ENCODE measurements at places on chromosomes 7 and 10.

GRCh38 chr10:29021591-29021990, 267.3 kb upstream of the LYZL1 start:
- no peak for DNase-seq

- DNase-seq: no peak
Observed at GRCh38 chr10:66782776-66783175, 143.1 kb upstream of the LRRTM3 start.

DNA sequence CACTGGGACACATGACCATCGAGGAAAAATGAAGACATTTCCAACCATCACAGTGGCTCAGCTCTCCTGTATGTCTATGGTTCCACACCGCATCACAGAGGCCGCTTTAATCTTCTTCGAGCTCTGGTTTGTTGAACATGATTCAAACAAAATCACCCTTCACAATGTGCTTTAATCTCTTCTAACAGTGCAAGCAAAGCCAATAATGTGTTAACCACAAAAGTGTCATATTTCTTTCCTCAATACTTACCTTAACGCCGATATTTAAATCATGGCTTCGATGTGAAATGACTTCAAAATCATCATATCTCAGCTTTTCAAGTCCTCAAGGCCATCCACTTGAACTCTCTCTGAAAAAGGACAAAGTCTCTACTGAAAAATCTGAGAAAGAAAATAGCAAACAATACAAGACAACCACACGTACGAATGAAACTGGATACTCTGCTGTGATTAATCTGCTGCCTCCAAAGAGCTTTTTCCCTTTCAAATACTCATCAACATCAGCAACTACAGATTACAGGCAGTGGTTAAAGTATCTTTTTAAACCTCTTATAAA, 23.0 kb upstream of the SVIL start:
- DNase-seq: no peak

- no peak for DNase-seq
Observed at GRCh38 chr7:138919911-138920310, 61.3 kb downstream of the KIAA1549 start.

DNA sequence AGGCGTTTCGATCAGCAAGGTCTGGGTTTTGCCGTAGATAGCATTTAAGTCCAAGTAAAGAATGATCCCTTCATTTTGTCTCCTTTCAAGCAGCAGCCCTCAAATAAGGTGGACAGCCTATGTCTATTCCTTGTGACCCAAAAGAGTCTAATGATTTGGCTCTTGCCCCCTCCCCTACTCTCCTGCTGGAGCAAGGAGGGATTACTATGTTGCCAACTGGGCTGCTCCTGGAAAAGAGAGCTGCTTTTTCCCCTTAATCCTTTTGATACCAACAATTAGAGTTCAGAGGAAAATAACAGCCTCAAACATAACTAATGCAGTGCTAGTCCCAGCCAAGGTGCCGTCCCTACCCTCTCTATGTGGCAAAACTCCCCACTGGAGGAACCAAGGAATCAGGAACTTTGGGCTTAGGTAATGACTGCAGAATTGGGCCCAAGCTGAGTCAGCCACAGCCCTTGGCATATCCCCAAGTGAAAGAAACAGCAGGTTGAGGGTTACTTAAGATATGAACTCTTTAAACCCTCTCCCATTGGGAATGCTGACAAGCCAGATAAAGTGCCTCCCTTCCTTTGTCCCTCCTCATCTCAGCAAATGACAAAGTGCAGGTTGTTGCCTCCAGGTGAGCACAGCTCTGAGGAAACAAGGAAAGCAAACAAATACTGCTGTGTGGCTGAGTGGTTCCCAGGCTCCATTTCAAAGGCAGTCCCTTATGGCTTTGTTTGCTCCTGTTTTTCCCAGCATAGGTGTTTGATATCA, 643.7 kb downstream of the INHBA start:
- DNase-seq: peak; percentile 72

DNA sequence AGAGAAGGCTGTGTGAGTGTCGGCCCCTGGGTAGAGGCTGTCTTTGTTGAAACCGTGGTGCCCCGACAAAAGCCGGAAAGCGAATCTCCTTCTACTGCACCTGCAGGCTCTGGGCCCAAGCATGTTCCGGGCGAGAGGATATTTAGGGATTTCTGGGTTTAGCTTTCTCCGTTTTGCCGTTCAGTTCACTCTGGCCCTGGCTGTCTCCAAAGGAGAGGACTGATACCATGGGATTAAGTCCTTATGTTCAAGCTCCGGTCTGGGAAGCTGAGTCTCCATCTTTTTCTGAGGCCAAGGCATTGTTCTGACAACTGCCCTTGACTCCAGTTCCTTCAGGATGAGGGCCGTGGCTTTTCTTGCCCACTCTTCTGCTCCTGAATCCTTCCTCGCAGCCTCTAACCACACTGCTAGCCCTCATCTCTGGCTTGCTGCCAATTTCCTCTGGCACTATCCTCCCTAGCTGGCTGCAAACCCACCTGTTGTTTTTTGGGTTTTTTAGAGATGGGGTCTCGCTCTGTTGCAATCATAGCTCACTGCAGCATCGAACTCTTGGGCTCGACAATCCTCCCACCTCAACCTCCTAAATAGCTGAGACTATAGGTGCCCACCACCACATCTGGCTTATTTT, 206.8 kb downstream of the SKIDA1 start:
- peak; percentile 52 for DNase-seq

DNA sequence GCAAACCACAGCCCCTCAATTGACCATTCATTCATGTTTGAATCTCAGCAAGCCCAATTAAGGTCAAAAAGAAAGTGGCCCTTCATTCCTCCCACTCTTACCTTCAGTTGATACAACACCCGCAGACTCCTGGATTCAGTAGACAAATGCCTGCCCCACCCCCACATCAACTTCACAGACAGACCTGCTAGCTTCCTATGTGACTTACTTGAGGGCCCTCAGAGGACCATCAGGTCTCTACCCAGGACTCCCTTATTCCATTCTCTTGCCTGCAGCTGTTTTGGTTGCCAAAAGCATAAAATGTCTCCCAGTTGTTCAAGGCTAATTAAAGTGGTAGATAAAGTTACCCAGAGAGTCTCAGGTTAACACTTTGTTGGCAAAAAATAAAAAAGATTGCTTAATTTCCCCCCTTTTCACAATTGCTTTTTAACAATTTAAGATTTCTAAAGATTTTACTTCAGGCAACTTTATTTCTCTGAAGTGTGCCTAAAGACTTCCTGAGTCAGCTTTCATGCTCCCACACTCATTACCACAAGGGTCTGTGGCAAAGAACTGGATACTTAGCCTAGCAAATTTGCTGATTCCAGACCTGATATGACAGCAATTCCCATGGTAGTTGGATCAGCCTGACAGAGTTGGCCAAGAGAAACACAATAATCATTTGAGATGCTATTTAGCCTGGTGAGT, 3.3 kb upstream of the MTERF1 start:
- DNase-seq: no peak

- no peak for DNase-seq
Observed at GRCh38 chr10:98363220-98363619, 51.8 kb downstream of the PYROXD2 start.

GRCh38 chr10:103395754-103396066, 565 bp downstream of the ATP5MK start:
- peak; percentile 5 for DNase-seq

- DNase-seq: no peak
Observed at GRCh38 chr7:29424295-29424983, 139.2 kb upstream of the PRR15 start.

GRCh38 chr7:95776561-95777185, 4.3 kb downstream of the DYNC1I1 start:
- no peak for DNase-seq

GRCh38 chr7:124208173-124208572, 175.3 kb upstream of the TMEM229A start:
- no peak for DNase-seq

DNA sequence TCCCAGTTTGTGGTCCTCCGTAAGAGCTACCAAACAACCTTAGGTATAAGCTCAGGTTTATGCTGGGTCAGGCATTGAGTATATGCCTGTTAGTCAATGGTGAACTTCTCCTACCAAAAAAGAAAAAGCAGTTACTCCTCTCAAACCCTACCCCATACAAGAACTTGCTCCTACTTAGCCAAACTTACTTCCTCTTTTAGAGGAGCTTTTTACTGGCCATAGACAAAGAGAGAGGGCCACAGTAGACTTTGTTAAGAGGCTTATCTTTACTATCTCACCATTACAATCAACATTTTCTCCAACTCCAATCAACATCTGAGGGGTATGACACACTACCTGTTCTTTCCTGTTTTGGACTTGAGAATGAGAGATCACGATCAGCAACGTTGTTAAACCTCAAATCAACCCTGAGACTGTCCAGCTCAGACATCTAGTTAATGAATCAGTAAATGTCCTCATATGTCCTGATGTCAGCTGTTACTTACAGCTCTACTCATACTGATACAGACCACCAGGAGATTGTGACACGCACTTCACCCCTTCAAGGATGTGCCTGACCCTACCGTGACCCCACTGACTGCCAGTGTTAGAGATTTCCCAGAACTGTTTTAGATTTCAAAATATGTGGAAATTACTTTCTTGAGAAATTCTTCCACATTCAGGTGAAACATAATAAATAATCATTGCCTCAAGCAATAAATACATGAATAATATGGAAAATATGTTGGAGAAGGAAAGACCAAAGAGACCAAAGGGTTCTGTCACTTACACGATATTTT, 18.4 kb upstream of the CCDC71L start:
- DNase-seq: peak; percentile 74

- peak; percentile 46 for DNase-seq
Observed at GRCh38 chr10:90857635-90858460, at the start of gene HTR7. HTR7 (minus strand) TSS chr10:90858039; CDS start chr10:90857671, 368 bp downstream.

DNA sequence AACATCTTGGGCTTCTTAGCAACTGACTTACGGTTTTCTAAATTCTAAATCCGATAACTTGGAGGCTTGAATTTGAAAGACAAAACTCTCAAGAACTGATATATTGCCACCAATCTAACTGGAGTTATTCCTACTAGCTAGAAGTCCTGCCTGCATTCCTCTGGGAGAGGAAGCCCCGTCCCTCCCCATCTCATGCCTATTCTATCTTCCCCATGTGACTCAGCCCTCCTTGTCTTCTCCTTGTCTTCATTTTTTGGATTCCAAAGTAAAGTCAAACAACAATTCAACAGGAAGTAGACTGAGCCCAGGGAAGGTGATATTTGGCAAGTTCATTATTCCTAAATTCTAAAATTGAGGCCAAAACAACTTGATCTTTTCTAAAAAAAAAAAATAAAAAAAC, 587.7 kb downstream of the KCNMA1 start:
- DNase-seq: no peak

DNA sequence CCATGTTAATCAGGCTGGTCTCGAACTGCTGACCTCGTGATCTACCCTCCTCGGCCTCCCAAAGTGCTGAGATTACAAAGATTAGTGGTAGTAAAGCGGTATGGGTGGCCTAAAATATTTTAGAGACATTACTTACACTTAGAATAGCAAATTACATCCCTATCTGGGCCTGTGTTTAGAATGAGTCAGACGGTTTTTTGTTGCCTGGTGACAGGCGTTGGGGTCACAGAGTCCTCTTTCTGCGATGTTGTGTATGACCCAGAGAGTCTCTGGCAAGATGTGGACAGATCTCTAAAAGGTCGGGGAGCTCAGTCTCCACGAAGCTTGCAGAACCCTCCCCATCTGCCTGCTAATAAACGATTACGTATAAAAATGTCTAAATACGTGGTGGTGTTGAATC, 39.6 kb upstream of the PRKCQ start:
- no peak for DNase-seq

DNA sequence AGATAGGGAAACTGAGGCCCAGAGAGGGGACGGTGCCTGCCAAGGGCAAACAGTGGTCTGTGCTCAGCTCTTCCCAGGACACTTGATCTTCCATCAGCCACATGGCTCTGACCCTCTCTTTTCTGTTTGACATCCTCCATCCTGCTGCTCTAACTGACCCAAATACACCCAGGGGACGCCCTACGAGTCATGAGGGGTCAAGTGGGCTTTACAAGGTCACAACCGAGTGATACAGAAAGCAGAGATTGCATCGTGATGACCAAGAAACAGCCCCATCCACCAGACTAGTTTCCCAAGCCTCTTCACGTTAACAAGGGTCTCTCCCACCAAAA, 131.2 kb upstream of the UNC5B start:
- DNase-seq: no peak

DNA sequence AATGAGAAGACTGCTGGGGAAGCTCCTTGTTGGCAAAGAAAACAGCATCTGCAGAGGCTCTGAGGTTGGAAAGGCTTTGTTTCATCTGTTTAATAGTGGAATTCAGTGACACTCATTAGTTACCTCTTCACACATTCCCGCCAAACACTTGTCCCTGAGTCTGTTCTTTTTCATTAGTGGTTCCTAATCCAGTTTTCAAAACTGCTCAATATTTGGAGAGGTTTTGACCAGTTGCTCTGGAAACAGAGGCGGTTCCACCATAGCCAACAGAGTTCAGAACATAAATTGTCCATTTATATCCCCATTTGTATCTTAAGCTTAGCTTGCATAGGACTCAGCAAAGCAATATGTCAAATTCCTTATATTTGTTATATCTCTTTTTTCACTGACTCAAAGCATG, 754.6 kb downstream of the AUTS2 start:
- no peak for DNase-seq

GRCh38 chr10:118153287-118153686, 106.5 kb upstream of the RAB11FIP2 start:
- no peak for DNase-seq

DNA sequence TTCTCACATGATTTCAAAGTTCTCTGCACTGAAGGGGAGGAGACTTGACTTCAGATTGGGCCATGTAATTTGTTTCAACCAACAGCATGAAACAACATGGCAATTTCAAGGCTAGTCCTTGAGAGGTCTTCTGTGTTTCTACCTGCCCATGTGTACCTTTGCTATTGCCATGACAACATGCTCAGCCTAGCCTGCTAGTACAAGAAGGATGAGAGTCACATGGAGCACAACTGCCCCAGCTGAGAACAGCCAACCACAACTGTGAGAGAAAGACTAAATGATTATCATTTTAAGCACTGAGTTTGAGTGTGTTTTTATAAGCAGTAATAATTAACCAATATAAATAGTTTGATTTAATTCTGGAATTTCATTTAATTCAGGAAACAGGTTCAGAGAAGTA, 41.9 kb downstream of the ANKMY2 start:
- no peak for DNase-seq

- no peak for DNase-seq
Observed at GRCh38 chr7:91953618-91954017, 13.0 kb downstream of the AKAP9 start.

GRCh38 chr10:64158551-64158950, 637.4 kb downstream of the REEP3 start:
- no peak for DNase-seq

GRCh38 chr10:13911821-13912520, 325.2 kb downstream of the PRPF18 start:
- DNase-seq: no peak

Measured in MCF 10A (cell line).